ENCODE measurements at places on chromosomes 2 and 18.
A peak's percentile ranks its signal among the peaks of the same experiment; 100 is the strongest.

GRCh38 chr2:236887531-236887930, 198.2 kb upstream of the COPS8 start:
- no peak for DNase-seq

DNA sequence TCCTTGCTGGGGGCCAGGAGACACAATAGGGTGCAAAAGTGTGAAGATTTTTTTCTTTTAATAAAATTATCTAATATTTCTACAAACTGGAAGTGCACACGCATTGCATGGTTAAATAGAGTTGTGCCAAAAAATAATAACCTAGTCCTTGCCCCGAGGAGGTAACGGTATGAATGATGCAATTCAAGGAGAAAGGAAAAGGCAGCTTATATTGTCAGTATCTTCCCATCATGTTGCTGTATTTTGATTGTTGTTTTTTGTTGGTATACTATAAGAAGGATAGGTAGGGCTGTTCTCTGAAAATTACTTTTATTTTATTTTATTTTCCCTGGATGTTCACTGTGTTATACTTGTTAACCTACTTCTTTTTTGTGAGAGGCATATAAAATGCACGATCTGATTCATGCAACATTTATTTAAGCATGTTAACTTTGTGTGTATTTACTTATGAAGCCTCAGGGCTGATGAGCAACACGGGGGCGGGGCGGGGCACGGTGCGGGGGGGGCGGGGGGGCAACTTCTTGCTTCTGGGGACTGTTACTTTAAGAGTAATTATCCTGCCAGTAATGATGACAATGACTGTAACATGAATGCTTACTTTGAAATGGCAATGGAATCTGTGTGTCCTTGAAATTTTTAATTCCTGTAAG, 118.6 kb downstream of the AQP4 start:
- DNase-seq, result no peak

DNA sequence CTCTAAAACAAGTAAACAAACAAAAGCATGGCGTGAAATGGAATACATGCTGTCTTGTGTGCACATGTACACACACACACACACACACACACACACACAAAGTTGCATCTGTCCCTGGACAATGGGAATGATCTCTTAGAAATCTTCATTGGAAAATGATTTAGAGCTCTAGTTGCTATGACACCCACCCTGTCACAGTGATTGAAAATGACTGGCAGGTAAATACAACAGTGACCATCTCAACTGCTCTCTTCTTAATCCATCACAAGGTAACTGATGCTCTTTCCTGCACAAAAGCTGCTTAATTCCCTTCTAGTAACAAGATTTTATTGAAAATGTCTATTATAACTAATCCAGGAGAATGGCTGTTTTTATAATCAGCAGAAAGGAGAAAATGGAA, 1011.7 kb upstream of the GYPC start:
- DNase-seq, result no peak

GRCh38 chr18:31684279-31685096, at the start of gene B4GALT6:
B4GALT6 (minus strand) TSS chr18:31684581; CDS start chr18:31684426, 155 bp downstream.
- peak; percentile 76 for DNase-seq
